ENCODE measurements at places on chromosomes 4 and X.

DNA sequence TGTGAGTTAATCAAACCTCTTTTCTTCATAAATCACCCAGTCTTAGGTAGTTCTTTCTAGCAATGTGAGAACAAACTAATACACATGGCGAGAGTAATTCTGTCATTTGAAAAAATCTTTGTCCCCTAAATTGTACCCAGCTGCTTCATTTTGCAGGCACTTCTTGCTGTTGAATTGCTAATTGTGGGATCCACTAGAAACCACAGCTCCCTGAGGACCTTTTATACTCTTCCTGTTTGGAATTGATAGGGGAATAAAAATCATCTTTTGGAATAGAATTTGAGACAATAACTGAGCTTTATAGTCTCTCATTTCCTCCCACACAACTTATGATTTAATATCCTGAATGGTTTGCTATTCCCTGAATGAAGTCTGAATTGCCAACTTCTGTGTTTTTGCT is 170.2 kb downstream of the PACRGL start:
- DNase-seq, result no peak

- DNase-seq, result no peak
These were observed at the start of gene LDB2 for GRCh38 chr4:16897991-16898827. Gene LDB2 (minus strand): TSS chr4:16898645.

- no peak for DNase-seq
These were observed 24.3 kb upstream of the TET2 start for GRCh38 chr4:105122350-105122749.

GRCh38 chr4:7462509-7462971 is 27.8 kb upstream of the PSAPL1 start:
- DNase-seq, result no peak

- no peak for DNase-seq
These were observed 141.6 kb downstream of the KCNIP4 start for GRCh38 chr4:21806991-21807390.

GRCh38 chrX:44241546-44241945 is 101.9 kb downstream of the EFHC2 start:
- no peak for DNase-seq

DNA sequence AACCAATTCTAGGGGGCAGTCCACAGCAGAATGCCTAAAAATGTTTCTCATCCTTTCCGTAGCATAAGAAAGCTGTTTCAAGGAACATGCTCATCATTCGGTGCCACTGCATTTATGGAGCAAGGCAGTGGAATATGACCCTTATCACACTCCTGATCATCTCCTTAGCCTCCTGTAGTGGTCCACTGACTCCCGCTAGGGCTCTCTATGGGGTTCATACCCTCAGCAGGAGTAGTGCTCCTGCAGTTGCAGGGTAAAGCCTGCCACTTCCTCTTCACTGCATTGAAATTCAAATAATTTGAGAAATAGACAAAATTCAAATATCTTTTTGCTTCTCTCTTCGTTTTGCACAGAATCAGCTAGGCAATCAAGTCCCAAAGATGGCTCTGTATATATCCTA is 107.0 kb downstream of the NDST3 start:
- DNase-seq, result no peak

Measured in GM12864 (cell line).